Muscle of leg (tissue), 16 donors: ENCODE measurements at places on chromosomes 3 and 15.
A peak's percentile ranks its signal among the peaks of the same experiment; 100 is the strongest.

DNA sequence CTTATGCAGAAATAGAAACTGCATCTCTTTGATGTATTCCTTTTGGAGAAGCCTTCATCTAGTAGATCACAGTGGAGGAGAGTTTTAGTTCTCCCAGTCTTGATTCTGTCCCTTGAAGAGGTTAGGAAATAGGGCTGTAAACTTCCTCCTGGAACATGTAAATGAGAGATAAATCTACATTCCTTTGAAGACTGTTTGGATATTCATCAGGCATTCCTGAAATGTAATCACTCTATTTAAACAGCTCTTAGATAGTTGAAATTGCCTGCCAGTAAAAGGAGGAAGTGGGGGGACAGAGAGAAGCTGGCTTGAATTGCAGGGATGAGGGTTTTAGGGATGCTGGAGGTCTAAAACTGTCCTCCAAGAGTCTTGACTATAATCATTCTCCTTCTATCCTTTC, 254.3 kb upstream of the LRRC3B start:
- DNase-seq, result no peak

- DNase-seq, result no peak
These were observed 439.7 kb downstream of the NTRK3 start for GRCh38 chr15:87816811-87817210.

DNA sequence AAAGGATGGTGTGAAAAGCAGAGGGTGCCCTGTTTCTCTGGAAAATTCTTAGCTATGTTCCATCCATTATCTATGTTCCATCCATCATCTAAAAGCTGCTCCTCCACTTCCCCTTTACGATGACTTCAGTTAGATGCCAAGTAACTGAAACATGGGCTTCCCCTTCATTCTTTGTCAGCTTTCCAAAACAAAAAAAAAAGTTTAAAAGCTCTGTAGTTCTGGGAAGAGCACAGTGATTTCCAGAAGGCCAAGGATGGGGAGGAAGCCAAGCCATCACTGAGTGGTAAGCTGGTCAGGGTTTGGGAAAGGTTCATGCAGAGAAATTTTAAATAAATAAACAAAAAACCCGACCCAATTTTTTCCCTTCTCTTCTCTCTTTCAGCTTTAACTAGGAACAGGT, 111.5 kb downstream of the CFAP44 start:
- peak; percentile 2 for DNase-seq

- DNase-seq, result no peak
These were observed 54.1 kb downstream of the ZNF280D start for GRCh38 chr15:56679225-56679624.

GRCh38 chr3:160747422-160747821, 8.6 kb upstream of the PPM1L start:
- no peak for DNase-seq

GRCh38 chr15:58334803-58335202, 97.0 kb upstream of the LIPC start:
- DNase-seq, result no peak

- DNase-seq, result peak; percentile 12
These were observed 134.2 kb upstream of the SATB1 start for GRCh38 chr3:18559331-18559842.

DNA sequence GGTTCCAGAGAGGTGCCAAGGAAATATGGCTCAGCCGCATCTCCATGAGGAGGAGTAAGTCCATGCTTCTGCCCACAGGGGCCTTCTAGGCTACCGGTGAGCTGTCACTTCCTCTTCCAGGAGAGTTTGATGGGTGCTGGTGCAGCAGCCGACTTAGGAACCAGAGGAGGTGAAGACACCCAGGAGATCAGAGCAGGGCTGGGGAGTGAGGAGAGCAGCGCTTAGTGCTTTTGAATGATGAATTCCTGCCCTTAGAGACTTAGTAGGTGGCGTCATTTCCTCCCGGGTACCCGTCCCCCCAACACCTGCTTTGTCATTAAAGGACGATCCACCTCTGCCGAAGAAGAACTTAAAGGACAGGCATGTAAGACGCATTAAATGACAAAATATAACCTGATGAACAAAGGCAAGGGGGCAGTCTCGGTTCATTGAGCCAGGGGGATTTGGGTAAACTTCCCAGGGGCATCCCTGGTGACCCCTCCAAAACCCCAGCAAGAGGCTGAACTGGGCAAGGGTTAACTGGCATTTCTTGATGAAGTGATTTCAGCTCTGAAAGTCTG, 67.6 kb downstream of the HES1 start:
- no peak for DNase-seq

DNA sequence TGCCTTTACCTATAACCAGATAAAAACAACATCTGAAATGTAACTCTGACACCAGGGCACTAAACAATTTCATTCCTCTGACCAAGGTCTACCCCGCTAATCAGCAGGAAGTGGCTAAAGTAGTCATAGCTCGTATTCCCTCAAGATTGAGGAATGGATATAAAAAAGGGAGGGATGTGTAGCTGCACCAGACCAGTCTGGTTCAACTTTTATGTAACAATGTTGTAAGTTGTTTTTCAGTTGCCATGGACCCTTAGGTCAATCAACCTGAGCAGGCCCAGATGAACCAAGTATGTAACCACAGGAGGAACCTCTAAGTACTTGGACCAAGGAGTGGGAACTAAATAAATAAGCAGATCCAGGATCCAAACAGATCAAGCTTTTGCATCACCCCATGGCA, 28.4 kb upstream of the IFT57 start:
- no peak for DNase-seq

DNA sequence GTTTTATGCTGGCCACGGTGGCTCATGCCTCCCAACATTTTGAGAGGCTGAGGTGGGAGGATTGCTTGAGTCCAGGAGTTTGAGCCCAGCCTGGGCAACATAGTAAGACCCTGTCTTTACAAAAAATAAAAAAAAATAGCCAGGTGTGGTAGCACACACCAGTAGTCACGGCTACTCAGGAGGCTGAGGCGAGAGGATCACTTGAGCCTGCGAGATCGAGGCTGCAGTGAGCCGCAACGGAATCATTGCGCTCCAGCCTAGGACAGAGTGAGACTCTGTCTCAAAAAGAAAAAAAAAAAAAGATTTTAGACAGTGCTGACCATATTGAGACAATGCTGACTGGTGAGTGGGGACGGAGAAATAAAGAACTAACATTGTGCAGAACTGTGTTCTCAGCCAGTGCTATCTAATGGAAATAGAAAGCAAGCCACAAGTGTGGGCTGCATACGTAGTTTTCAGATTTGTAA, 67.2 kb downstream of the ST6GAL1 start:
- DNase-seq, result peak; percentile 37

DNA sequence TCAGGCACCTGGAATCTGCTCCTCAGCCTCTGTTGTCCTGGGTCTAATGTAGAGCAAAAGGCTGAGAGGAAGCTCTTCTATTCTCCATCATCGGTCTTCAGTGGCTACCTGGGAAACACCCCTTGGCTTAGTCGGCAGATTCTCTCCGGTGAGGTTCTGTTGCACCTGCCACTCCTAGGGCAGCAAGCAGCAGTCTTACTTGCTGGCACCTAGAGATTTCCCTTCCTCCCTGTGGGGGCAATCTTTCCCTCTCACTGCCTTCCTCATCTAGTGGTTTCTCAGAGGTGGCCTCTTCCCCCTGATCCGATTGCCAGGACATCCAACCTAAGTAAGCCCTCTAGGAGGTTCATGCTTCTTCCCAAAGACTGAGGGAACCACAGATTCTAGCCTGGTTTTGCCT, 60.8 kb downstream of the PLS1 start:
- no peak for DNase-seq

- DNase-seq, result no peak
These were observed 265.4 kb upstream of the KCNMB2 start for GRCh38 chr3:178270838-178271237.

GRCh38 chr3:186354100-186354499, 7.9 kb downstream of the DGKG start:
- DNase-seq, result no peak

GRCh38 chr3:197204736-197205135, 93.7 kb downstream of the DLG1 start:
- no peak for DNase-seq

GRCh38 chr15:94412979-94413746, 181.8 kb downstream of the MCTP2 start:
- DNase-seq, result peak; percentile 46

GRCh38 chr3:104133630-104134029, 1233.1 kb upstream of the ALCAM start:
- no peak for DNase-seq

DNA sequence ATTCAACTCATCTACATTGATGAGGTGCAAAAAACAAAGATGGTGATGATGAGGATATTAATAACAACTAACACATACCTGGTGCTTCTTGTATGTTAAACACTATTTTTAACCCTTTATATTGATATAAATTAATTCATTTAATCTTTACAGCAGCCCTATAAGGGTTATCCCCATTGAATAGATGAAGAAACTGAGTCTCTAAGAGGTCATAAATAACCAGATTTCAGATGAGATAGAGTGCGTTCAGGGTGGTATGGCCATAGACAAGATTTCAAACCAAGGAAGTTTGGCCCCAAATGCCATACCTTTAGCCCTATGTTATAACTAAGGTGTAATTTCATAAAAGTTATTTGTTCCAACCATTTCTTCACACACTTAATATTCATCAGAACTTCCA, 82.6 kb downstream of the CMSS1 start:
- no peak for DNase-seq

- no peak for DNase-seq
These were observed 29.0 kb upstream of the FGD5 start for GRCh38 chr3:14789640-14790285.

- peak; percentile 26 for DNase-seq
These were observed 139.0 kb upstream of the NECTIN3 start for GRCh38 chr3:110932567-110932966.

- peak; percentile 58 for DNase-seq
These were observed at the start of gene BHLHE40 for GRCh38 chr3:4979428-4980228. Gene BHLHE40, plus strand, starts transcription at chr3:4979437. Its CDS starts 282 bp downstream, at chr3:4979719.

DNA sequence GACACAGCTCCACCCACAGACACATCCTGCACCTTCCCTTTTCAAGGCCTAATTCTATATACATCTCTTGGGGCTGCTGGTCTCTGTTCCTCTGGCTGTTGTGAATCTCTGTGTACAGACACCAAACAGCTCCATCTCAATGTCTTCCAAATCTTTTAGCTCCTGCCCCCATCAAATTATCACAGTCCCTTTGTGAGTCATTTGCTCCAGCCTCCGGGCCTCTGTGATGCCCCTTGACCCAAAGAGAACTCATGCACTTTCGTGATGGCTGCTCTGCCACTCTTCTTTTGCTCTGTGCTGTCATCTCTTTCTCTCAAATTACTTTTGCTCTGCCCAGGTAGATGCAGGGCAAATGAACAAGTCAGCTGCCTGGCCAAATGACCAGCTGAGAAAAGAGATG, 369.0 kb upstream of the CDIN1 start:
- no peak for DNase-seq

DNA sequence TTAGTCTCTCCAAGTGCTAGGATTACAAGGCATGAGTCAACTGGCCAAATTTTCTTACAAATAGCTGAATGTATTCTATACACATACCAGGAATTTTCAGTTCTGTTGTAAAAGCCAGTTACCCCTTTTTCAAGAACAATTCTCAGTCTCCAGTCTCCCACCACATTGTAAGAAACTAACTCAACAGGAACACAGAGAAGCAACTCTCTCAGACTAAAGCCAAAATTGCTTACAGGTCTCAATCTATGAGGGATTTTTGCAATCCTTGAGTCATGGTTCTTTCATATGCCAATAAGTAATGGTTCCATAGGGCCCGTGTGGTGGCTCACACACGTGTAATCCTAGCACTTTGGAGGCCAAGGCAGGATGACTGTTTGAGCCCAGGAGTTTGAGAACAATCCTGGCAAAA, 8.5 kb downstream of the IP6K2 start:
- no peak for DNase-seq

DNA sequence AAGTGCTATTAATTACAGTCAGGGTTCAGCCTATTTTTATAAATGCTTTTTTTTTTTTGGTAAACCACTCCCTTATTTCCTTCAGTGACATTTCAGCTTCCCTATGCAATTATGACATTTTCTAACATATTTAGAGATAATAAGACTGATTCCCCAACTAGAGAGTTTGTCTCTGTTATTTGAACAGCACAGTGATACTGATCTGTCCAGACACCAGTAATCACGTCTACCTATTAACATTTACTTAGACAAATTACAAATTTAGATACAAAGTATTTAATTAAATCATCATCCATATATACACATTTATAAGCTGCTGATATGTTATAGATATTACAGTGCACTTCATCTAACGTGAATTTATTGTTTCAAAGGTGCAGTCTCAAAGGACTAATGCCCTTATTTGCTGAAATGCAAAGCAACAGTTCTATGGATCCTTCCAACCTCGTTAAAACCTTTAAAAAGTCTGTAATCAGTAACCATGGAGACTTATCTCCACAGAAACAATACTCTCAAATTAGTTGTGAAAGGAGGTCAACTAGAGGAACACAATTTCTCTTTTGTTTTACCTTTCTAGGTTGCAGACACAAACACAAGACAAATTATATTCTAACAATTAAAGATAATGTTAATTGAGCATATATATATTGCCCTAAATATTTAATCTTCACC, 1531.1 kb downstream of the SI start:
- DNase-seq, result no peak

DNA sequence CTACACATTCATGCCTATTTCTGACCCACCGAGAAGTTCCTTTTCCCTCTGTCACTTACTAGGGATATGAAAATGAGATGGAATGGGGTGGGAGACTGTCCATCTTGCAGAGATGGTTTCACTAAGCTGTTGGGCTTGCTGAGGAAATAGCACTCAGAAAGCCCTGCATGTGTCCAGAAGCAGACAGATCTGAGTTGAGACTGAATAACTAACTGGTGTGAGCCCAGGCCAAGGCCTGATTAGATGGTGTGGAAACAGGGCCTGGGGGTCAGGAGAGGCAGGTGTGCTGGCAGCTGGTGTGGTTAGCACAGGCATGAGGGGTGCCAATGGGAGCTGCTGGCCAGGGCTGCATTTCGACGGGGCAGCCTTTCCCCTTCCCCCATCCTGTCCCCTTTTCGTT, 72.1 kb downstream of the CLSTN2 start:
- no peak for DNase-seq

DNA sequence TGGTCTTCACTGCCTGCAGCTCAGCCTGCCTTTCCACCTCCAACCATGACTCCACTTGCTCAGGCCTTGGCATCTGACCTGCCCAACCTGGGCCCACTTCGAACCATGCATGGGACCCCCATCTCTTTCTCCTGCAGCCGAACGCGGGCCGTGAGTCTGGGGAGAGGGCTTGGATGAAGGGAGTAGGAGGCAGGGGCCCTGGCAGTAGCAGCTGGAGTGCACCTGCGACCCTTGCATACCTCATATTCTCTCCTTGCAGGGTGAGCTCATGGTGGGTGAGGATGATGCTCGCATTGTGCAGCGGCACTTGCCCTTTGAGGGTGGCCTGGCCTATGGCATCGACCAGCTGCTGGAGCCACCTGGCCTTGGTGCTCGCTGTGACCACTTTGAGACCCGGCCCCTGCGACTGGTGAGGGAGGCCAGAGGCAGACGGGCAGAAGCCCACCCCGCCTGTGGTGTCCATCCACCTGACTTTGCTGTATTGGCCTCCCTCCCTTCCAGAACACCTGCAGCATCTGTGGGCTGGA, 13.5 kb downstream of the NT5DC2 start:
- DNase-seq, result no peak

- no peak for DNase-seq
These were observed 21.5 kb upstream of the FSTL1 start for GRCh38 chr3:120472121-120472844.
